ENCODE measurements at places on chromosomes 2 and 18.
A peak's percentile ranks its signal among the peaks of the same experiment; 100 is the strongest.

GRCh38 chr18:23357996-23358594 lies 95.0 kb upstream of the RIOK3 start:
- no peak for DNase-seq

- no peak for DNase-seq
Measured at GRCh38 chr18:22108674-22109073, 60.7 kb upstream of the GATA6 start.

GRCh38 chr18:73147590-73147989 lies 279.8 kb upstream of the NETO1 start:
- DNase-seq = no peak

GRCh38 chr2:203453858-203454451 lies 81.1 kb downstream of the RAPH1 start:
- peak; percentile 26 for DNase-seq

GRCh38 chr18:9986156-9986930 lies 72.5 kb downstream of the VAPA start:
- DNase-seq = no peak

DNA sequence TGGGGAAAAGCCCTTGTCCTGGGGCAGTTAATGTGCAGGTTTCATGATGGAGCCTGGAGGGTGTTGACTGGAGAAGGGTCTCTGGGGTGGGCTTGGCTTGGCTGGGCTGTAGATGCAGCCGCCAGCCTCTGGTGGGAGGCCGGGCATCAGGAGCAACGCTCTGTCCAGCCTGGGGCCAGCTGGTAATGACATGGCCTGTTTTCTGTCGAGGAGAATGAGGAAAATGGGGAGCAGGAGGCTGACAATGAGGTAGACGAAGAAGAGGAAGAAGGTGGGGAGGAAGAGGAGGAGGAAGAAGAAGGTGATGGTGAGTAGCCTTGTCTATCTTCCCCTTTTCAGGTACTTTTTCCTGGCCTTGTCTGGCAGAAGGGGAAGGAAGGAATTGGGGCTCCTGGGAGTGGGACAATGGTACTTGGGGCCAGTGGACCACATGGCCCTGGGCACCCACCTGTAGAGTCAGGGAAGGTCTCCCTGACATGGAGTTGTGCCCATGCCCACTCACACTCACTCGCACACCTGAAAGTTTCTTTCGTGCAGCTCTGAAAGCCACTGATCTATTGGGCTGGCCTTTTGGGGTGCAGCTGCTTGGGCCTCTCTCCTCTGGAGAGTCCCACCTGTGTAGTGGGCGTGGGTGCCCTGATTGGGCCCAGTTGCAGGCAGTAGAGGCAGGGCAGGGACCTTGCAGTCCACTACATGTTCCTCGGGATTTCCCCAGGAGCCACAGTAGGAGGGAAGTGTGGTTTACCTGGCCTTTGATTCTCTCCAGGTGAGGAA lies 3.5 kb downstream of the PTMA start:
- peak; percentile 23 for DNase-seq

GRCh38 chr2:127448526-127448925 lies 30.3 kb downstream of the PROC start:
- DNase-seq = no peak

DNA sequence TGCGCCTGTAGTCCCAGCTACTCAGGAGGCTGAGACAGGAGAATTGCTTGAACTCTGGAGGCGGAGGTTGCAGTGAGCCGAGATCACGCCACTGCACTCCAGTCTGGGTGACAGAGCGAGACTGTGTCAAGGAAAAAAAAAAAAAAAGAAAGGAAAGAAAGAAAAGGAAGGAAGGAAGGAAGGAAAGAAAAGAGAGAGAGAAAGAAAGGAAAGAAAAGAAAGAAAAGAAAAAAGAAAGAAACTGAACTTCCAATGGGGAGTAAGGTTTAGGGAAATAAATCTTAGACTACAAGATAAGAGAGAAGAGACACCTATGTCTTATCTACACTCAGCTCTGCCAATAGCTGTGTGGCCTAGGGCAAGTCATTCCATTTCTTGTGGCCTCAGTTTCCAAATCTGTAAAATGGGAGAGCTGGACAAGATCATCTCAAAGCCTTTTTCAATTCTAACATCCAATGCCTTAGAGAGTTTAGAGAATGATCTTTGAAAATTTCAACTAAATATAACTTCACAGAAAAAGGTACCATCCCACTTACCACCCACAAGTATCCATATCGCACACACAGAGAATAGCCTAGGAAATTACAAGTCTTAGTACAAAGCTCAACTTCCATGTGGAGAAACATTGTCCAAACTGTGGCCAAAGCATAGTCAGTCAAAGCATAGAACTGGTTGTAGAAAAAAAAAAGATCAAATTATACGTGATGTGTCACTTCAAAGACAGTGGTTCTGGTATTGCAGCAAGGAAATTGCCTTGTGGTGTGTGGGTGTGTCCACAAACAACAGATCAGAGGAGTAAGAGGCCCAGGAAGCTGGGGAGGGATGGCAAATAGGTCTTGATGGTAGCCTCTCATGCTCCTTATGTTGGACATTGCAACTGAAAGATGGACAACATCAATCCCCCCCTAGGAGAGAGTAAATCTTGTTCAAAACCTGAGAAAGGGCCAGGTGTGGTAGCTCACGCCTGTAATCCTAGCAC lies 42.4 kb downstream of the SLC14A2 start:
- peak; percentile 43 for DNase-seq

- no peak for DNase-seq
Measured at GRCh38 chr2:233032551-233033320, at the start of gene NEU2. NEU2 (plus strand) TSS chr2:233032672; CDS start chr2:233032672, 0 bp downstream.

DNA sequence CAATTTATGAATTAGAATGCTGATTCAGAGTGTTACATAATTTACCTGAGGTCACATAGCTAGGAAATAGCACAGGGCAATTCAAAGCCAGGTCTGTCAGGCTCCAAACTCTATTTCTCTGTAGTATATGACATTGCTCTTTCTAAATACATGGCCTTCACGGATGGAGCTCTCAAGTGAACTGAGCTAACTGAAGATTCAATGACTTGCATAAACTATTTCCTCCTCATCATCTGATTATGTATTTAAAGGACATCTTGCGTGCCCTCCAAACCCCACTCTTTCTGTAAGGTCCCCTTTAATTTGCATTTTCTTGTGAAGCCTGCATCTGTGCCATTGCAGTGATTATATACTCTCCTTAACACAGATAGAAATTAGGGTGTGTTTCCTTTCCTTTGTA lies 537.4 kb upstream of the VRK2 start:
- DNase-seq = no peak

GRCh38 chr2:241908686-241909420 lies 39.3 kb downstream of the RTP5 start:
- no peak for DNase-seq

GRCh38 chr2:171895786-171896185 lies 1.7 kb upstream of the SLC25A12 start:
- no peak for DNase-seq

GRCh38 chr18:37871561-37871960 lies 306.0 kb upstream of the CELF4 start:
- no peak for DNase-seq

- DNase-seq = no peak
Measured at GRCh38 chr18:40917056-40917455, 1038.0 kb upstream of the PIK3C3 start.

Measured in central memory CD4-positive, alpha-beta T cell (primary cell).